ENCODE measurements at places on chromosomes 13 and 19.
A peak's percentile ranks its signal among the peaks of the same experiment; 100 is the strongest.

DNA sequence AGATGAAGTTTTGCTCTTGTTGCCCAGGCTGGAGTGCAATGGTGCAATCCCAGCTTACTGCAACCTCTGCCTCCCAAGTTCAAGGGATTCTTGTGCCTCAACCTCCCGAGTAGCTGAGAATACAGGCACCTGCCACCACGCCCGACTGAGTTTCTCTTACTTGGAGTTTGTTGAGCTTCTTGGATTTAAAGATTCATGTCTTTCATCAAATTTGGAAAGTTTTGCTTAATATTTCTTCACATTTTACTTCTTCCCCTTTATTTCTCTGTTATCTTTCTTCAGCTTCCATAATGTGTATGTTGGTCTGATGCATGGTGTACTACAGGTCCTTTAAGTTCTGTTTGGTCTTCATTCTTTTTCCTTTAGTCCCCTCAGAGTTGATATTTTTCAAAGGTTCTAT is 8.9 kb upstream of the ZNF560 start:
- DNase-seq, result no peak

GRCh38 chr13:86193281-86193680 is 394.1 kb upstream of the SLITRK6 start:
- DNase-seq, result no peak

- DNase-seq, result no peak
Observed at GRCh38 chr13:91493442-91493841, 95.0 kb downstream of the GPC5 start.

DNA sequence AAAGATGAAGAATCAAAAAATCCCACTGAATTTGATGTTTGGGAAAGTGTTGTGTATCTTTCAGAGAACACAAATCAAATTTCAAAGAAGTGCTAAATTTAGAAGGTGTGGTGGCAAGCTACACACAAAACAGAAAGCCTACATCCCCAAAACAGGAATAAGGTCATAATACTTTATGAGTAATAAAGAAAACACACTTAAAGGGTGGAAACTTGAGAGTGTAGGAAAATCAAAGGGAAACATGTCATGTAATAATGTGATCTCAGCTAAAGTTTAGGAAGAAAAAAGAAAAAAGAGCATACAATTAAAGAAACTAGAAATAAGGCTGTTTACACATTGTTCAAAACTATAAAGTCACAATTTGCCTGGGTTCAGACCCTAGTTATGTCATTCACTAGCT is 668.7 kb downstream of the PCDH17 start:
- no peak for DNase-seq

DNA sequence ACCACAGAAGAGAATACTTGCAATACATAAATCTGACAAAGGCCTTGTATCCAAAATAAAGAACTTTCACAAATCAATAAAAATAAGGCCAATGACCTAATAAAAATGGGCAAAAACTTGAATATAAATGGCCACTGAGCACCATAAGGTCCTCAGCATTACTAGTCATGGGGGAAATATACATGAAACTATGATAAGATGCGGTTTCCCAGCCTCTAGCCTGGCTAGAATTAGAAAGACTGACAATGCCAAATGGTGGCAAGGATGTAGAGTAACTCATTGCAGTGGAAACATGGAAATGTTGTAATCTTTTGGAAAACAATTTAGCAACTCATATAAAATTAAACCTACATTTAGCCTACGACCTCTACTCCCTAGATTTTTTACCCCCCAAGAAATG is 227.1 kb downstream of the GGACT start:
- no peak for DNase-seq

DNA sequence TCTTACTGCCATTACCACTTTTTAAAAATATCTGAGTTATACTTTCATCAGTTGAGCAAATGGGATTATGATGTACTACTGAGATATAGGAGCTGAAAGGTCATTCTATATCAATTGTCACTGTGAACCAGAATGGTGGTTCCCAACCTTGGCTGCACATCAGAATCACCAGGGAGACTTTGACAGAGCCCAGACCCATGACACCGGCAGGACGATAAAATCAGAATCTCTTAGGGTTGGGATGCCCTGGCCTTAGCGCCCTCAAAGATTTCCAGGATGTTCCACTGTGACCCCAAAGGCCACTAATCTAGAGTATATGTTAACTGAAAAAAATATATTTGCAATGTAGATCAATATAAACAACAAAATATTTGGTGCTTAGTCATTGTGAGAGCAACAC is 355.1 kb downstream of the LIG4 start:
- DNase-seq, result no peak

DNA sequence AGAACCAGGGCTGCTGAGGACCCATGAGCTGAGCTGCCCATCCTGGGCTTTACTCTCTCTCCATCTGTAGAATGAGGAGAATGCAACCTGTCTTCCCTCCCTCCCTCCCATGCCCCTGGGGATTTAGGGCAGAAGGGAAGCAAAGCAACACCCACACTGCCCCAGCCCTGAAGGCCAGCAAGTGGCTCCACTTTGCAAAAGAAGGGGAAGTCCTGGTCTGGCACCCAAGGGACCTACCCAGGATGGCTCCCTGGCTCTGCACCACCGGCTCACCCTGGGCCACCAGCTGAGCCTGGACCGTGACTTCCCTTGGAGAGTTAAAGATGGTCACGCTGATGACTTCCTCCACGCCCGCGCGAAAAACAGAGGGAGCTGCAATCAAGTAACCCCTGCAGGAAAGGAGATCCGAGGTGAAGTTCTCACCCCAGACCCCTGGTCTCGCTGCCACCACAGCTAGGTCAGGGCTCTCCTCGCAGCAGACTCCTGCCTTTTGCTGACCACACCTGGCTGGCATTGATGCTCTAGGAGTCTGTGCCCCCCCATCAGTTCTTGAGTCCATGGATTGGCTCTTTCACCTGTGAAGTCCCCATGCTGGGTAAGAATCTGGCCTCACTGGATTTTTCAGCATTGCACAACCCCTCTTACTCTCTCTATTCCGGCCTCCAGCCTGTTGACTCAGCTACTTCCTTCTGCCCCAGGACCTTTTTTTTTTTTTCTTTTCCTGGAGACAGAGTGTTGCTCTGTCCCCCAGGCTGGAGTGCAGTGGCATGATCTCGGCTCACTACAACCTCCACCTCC is 4.6 kb downstream of the CPAMD8 start:
- DNase-seq, result no peak

DNA sequence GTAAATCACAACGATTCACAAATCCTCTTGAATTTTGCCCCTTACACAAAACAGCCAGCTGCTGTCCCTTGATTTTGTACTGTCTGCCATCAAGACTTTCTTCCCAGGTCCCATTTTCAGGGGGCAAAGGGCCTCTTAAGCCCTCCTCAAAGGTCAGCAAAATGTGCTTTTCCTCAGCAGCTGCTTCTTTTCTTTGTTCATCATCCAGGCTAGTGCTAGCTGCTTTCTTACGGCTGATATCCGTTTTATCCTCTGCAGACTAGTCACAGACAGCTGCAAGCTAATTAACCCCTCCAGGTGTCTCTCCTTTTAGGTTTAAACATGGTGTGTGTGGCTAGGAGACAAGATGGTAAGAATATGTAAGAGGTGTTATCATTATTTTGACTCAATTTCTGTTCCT is 90.9 kb downstream of the NALCN start:
- no peak for DNase-seq

- DNase-seq, result no peak
Observed at GRCh38 chr19:47284324-47284899, 9.7 kb downstream of the INAFM1 start.

GRCh38 chr13:76894401-76895110 is 8.4 kb upstream of the KCTD12 start:
- no peak for DNase-seq

DNA sequence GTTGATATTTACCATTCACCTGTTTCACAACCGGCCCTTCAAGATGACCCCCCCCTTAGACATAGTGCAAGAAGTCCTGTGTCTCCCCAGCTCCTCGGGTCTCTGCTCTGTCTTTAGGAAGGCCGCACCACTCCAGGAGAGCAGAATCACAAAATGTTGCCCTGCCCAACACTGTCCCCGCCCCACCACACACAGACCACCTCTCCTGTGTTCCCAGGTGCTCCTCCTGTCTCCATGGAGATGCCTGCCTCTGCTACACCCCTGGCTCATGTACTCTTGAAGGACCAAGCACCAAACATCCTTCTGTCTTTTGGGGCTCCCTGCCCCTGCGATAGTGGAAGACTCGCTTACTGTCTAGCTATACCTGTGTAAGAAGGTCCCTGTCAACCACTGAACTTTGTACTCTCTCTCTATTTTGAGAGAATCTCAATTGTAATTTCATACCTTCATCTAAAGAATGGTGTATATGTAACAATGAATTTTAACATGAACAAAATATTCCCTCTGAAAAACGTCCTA is 9.6 kb upstream of the TNFRSF19 start:
- no peak for DNase-seq

DNA sequence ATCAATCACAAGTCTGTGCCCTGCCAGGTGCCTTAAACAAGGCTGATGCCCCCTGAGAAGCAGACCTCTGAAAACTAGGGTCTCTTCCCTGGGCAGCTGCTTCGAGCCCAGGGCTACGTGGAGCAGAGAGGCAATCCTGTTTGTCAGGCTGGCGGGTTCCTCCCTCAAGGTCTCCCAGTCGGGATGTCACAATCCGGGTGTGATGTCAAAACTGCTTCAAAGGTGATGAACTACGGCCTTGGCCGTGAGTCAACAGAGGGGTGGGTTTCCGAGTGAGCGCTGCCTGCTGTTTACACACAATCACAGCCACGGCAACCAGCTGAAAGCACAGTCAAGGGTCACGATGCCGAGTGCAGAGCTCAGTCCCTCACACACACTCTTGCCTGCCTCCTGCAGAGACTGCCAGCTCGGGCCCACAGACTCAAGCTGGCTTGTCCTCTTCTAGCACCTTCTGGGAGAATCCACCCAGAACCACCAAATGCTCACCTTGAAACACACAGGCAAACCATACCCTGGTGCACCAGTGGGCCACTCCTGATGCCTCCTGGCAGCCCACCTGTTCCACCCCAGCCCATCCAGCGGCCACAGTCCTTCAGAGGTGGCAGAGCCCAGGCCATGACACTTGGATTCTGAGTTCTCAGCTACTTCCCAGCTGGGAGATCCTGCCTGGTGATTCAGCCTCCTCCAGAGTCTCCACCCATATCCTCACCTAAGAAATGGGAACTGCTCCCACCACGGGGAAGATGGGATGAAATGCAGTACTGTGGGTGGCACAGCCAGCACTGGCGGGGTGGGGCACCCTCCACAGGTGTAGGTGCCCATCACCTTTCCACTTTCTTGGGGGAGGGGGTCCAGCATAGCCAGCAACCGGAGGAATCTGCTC is 6.8 kb downstream of the ELL start:
- no peak for DNase-seq

GRCh38 chr13:83470133-83470797 is 412.0 kb downstream of the SLITRK1 start:
- no peak for DNase-seq

GRCh38 chr13:31227063-31227462 is 27.3 kb downstream of the B3GLCT start:
- DNase-seq, result no peak

GRCh38 chr19:4647676-4648644 is 8.6 kb downstream of the TNFAIP8L1 start:
- no peak for DNase-seq

- no peak for DNase-seq
Observed at GRCh38 chr13:77389625-77390000, 62.7 kb upstream of the MYCBP2 start.

- no peak for DNase-seq
Observed at GRCh38 chr13:95260031-95260525, 41.2 kb downstream of the ABCC4 start.

GRCh38 chr19:10431254-10431942 is 11.1 kb downstream of the PDE4A start:
- DNase-seq, result no peak

DNA sequence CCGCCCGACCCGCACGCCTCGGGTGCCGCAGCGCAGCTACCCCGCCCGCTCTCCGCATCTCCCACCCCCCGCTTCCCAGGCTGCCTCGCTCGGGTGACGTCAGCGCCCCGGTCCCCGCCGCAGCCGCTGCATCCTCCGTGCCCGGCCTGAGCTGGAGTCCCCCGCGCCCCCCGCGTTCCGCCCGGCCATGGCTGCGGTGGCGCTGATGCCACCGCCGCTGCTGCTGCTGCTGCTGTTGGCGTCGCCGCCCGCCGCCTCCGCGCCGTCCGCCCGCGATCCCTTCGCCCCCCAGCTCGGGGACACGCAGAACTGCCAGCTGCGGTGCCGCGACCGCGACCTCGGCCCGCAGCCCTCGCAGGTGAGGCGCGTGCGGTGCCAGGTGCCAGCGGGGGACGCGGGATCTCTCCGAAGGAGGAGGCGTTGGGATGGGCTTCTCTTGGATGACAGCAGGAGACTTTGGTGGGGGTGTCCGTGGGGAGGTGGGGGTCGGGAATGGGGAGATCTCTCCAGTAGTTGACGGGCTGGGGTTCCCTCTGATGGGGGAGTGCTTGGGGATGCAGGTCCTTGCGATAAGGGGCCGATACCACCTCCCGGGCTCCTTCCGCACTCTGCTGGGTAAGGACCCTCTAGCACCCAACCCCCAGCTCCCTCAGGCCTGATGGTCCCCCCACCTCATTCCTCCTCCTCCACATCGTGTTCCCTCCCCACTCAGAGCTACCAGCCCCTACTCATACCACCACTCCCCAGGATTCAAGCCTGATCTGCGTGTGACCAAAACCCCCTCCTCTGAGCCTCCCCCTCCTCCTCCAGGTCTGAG is at the start of gene TMEM59L:
TSS of gene TMEM59L (plus strand) at position 99 of the 817 bp plus-strand sequence. CDS start at position 188, 89 bp downstream.
- DNase-seq, result peak; percentile 75

- DNase-seq, result no peak
Observed at GRCh38 chr19:6589711-6590257, 1.2 kb downstream of the CD70 start.

DNA sequence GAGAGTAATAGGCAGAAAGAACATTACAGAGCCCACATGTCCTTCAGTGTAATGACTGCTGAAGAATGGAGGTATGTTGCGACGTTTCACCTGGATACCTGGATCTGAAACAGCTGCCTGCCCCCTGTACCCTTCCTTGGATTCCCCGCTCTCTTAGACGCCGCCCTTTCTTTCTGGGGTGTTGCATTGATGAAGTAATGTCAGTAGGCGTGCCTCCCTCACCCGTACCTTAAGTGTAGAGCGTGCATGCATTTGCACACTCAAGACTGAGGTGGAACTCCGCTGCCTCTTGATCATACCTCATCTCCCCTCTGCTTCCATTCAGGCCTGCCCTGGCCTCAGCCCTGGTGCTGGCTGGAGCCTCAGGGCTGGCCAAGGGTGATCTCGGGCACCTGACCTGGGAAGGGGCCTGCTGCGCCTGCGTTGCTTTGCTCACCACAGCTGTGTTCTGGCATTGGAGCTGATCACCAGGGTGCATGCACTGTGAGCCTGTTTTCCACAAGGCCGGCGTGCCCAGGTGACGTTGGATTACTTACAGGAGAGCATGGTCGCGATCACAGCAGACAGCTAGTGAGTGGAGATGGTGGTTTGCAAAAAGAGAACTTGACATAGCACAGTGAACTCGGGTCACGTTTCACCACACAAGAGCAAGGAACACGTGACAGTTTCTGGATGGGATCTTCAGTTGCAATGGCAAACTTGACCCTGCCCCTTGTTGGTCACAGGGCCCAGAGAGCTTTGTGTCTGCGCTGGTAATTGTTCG is 99.0 kb downstream of the ARHGEF7 start:
- DNase-seq, result no peak
